Left forelimb (tissue), 1 donor: ENCODE measurements at places on chromosomes 4 and X.
A peak's percentile ranks its signal among the peaks of the same experiment; 100 is the strongest.

DNA sequence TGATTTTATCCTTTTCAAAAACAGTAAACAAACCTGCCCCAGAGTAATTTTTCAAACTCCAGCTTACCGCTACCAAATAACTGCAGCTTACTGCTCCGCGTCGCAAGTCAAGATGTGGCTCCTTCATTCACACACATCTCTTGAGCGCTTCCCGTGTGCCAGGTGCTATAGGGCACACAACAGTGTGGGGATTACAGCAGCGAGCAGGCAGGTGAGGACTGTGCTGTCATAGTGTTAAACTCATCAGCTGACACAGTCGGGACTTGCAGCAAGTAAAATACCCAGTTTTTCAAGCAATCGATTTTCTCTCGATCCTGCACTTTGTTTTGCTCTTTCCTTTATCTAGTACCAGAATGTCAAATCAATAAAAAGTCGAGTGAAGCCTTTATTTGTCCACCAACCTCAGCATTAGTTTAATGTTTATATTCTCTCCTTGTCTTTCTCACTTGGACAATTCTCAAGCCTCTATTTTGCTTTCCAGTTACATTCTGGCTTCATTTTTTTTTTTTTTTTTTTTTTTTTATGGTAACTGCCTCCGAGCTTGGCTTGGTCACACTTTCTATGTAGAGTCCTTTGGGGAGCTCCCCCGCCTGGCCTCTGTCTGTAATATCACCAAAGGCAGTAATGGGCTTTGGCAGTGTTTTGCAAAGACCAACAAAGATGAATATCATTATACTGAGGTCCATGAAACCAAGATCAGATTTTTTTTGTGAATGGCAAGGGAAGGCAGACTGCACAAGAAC, 8.3 kb upstream of the ASB5 start:
- no peak for DNase-seq

DNA sequence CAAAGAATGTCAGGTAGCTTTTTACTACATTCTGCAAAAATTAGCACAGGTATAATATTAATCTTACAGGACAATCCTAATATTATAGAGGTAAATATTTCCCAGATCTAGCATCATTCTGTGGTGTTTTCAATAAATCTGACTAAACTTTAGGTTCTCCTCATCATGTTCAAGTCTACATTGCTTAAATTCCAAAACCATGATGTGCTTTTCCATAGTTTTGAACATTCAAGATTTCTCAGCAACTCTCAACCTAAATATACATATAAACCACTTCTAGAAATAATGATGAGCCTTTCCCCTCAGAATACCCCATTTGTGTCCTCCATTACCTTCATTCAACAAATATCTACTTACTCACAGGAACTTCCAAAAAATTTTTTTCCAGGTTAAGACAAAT, 23.1 kb downstream of the EIF4E start:
- DNase-seq, result no peak

DNA sequence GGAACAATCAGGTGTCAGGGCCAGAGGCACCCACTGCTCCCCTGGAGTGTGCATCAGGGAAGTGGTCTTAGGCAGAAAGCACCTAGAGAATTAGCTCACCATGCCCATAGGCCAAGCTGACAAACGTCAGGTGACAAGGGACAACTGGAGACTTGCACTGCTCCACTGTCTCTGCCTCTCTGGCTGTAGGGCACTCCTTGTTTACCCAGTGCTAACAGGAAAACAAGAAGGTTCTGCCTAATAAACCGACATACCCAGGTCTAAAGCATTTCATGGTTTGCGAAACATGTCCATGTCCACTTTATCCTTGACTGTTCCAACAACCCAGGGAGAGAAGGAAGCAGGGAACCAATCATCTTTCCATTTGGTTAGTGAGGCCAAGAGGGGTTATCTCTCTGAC, 92.5 kb upstream of the MAMLD1 start:
- DNase-seq, result no peak

- no peak for DNase-seq
Measured at GRCh38 chr4:16858275-16858752, 40.1 kb downstream of the LDB2 start.

GRCh38 chr4:93084599-93085305, 743.8 kb upstream of the ATOH1 start:
- DNase-seq, result no peak

DNA sequence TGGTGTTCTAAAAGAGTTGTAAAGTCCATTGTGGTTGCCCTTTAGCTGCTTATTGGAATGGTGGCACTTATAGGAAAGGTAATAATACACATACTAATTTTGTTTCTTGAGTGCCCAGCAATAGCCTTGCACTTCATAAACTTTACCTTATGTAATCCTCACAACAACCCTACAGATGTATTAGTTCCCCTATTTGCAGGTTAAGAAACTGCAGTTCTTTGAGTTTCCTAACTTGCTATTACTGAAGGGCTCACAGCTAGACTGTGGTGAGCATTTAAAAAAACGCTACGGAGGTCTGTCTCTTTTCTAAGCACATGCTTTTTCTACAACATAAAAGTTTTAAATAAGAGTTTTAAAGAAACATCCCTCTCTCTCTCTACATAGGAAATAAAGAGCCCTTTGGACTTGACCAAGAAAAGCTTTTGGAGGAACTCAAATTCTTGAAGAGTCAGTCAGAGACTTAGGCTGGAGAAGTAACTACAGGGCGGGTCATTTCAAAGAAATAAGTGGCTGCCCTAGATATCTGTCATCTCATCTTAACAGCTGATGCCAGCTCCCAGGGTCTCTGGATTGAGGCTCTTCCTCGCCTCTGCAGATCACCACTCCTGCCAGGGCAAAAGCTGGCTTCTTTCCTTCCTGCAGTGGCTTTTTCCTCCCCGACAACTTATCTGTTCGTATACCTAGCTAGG, 42.0 kb upstream of the FBXW7 start:
- no peak for DNase-seq

DNA sequence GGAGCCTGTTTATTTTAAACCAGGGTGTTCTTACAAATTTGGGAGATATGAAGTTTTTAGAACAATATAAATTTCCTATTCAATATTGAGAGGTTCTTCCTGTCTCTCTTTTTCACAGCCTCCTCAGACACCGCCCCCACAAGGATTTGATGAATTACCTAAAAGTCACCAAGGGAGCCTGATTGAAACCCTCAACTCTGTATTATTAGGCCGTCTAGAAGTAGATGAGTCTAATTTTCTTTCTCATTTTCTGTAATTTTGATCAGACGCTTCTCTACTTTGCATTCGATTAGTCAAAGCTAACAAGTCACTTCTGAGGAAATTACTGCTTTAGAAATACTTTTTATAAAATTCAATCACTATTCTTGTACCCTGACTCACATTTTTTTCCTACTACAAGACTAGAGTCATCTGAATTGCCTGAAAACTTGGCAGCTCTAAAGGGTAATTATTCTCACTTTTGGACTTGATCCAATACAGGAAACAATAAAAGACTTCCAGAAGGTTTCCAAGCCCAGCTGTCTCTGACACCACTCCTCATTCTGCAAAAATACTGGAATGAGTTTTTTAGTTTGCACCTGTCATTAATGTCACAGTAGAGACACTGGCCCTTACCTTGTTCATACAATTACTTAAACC, 111.2 kb downstream of the ELOVL6 start:
- DNase-seq, result no peak

DNA sequence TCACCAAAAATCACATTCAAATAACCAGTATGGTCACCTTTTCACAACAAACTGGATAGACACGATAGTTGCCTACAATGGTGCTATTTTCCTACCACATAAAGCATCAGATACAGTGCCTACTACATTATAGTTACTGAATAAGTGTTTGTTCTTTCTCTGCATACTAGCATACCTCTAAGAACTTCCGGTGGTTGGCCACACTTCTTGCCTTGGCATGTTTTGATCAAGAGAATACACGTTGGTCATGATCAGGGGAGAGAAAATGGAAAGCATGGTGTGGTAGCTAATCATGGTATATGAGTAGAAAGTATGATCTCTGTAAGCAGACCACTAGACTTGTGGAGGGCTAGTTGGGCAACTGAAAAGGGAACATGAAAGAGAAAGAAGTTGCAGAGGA, 322.8 kb upstream of the DIAPH2 start:
- DNase-seq, result no peak

DNA sequence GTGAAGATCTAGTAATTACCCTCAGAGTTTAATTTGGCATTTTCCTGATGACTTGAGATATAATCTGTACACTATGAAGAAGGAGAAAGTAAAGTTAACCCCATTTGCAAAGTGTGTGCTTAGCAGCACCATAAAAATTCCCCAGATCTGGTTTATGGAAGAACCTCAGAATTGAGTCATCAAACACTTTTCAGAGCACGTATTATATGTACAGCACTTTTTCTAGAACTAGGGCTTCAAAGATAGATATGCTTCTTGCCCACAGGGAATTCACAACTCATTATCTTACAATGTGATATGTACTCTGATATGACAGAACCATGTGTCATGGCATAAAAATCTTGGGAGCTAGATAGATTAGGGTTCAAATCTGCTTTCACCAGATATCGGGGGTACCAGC, 150.9 kb downstream of the SLC10A7 start:
- DNase-seq, result no peak

DNA sequence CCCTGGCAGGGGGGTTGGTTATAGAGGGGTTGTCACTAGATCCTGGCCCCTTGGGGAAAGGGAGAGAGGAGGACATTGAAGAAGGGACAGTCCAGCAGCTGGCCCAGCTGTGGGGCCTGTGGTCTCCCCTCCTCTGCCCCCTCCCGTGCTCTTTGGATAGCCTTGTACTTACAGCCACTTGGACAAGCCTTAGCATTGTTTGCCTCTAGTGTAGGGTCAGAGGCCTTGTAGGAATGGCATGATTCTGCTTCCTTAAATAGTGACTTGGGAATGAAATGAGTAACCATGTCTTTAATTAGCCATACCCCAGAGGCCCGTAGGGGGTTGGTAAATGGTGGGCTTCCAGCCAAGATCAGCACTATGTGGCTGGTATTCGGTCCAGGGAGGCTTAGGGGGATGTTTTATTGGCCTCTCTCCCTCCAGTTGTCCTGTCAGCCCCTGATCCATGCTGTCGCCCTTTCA, 230.6 kb downstream of the PTTG2 start:
- DNase-seq, result peak; percentile 81

DNA sequence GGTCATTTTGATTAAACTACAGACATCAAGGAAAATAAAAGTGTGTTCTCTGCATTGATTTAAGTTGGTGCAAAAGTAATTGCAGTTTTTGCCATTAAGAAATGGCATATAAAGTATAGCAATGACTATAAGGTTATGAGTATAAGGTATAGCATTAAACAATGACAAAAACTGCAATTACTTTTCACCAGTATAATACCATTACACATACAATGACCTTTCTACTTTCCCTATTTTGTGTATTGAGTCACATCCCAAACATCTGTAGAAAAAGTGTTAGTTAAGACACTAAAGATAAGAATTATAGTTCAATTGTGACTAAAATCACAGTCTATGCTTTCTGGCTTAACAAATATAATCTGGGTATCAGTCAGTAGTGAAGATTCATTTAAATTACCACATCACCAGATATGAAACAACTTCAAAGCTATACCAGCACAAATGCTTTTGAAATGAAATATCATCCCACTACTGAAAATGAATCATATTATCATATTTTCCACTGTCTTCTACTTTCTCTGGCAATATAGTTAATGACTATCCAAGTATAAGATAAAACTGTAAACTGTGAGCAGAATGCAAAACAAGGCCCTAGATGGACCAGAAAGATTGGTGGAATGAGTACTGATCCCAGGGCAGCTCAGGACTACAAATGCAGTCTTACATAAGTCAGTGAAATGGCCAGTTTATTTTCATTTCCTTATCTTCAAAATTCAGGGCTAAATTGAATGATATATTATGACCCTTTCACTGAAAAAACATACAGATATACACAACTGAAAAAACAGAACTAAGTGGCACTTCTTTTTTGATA, 241.1 kb downstream of the ANTXR2 start:
- DNase-seq, result no peak

DNA sequence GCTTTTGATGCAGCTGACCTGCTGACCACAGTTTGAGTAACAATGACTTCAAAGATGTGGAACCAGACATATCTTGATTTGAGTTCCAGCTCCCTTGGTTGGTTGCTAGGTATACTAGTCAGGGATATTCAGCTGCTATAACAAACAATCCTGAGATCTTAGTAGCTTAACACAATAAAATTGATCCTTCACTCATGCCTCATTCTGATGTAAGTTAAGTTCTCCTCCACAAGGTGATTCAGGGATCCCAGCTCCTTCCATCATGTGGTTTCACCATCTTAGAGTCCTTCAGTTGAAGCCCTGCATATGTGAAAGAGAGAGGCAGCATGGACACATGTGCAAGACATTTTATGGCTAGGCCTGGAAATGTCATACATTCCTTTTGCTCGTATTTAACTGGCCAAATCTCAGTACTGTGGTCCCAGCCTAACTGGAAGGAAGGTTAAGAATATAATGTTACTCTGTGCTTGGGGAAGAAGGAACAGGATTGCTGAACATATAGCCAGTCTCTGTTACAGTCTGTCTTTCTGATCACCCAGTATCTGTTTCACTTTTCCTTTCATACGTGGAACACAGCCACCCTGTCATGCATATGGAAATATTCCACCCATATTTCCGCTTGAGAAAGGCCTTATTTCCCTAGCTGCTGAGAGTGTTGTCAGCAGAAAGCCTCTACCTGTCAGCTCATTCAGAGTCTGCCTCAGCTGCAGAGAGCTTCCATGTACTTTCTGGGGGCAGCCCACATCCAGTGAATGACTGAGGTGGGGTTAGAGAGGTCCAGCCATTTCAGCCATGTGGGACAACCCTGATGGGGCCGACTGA, 7.1 kb downstream of the SMIM9 start:
- no peak for DNase-seq

- DNase-seq, result no peak
Measured at GRCh38 chr4:130359542-130359941, 1263.6 kb downstream of the C4orf33 start.

DNA sequence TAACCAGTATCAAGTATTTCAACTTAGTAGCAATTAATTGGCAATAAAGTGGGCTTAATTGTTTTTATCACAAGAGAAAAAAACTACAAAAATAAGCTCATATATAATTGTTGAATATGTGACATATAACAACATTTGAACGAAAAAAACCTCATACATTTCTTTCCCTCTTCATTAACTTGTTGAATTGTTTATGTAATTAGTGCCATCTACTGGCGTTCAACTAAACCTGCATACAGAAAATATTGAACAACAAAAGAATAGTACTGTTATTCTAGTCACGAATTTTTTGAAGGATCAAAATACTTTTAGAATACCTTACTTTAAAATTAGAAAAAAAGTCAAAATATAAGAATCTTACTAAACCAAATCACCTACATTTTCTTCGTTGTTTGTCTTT, 586.5 kb upstream of the FTHL17 start:
- DNase-seq, result no peak
